ENCODE measurements at places on chromosomes 2 and 18.
A peak's percentile ranks its signal among the peaks of the same experiment; 100 is the strongest.

DNA sequence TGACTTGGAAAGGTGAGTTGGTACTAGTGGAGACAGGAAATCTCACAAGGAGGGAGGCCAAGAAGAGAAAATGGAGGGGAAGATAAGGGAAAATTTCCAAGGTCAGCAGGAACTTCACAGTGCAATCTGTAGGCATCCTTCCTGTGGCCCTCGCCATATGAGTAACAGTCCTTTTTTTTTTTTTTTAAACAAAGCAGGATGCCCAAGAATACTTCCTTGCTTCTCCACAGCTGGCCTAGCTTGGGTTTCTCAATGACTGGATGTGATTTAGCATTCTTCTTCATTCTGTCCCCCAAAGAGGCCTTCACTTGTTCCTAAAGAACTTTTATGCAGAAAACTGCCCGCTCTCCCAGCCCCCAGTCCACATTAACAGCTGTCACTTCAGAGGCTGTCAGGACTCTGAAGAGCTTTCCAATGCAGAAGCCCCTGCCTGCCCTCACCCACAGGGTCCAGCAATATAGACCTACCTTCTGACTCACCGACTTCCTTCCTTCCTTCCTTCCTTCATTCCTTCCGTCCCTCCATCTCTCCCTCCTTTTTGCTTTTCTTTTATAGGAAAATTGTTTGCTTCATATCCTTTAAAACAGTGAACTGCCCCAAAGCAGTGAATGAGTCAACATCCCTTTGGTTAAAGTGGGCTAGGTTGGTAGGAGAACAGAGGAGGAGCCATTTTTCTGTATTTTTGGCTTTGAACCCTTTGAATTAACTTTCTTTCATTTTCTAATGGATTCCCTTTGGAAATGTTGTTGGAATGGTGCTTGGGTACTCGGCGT is 172.0 kb downstream of the MGAT5 start:
- DNase-seq: no peak

DNA sequence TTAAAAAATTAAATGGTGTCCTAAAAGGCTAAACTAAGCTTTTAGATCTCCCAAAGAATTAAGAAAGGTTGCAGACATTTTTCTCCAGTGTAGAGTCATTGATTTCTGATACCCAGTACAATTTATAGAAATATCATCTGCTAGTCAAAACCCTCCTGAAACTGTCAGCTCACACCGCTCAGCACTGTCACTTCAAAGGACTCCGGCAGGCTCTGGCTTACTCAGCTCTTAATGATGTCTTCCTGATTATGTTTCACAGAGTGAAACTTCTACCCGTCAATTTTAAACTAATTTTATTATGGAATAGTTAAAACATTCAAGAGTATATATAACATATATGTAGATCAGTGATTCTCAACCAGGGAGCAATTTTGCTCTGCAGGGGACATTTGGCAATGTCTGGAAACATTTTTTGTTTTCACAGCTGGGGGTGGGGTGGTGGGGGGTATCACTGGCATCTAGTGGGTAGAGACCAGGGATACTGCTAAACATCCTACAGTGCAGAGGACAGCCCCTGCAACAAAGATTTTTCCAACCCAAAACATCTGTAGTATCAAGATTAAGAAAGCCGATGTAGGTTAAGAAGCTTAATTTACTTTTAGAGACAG is 31.6 kb downstream of the CDK15 start:
- DNase-seq: peak; percentile 34

DNA sequence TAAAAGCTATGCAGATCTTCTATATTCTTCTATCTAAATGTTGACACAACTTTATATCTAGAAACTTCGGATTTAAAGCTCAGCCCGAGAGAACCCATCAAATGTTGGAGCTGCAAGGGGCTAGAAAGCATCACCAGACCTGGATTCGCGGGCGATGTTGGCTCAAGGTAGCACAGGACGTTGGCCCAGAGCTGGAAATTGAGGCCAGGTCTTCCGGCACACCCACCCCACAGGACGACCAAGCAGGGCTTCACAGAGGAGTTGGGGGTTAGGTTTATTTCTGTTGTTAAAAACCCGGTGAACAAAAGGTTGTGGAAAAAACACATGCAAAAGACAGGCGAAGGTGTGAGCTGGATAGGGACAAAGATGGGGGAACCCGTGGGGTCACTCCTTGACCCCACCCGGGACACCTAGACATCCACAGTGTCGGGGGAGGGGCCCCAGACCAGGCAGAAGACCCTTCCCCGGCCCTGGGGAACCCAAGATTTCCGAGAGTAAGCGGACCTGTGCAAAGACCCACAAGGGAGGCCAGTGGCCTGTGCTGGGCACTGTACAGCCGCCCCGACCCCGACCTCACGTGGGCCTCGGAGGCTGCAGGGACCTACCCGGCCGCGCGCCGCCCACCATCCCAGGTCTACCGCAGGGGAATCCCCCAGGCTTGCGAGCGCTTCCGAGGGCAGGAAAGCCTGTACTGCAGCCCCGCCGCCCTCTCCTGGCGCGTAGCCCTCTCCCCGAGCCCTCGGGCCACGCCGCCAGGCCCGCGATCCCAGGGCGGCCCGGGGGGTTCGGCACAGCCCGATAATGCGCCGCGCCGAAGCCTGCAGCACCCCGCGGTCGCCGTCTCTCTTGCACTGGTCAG is 1.8 kb upstream of the AGBL5 start:
- DNase-seq: peak; percentile 74

DNA sequence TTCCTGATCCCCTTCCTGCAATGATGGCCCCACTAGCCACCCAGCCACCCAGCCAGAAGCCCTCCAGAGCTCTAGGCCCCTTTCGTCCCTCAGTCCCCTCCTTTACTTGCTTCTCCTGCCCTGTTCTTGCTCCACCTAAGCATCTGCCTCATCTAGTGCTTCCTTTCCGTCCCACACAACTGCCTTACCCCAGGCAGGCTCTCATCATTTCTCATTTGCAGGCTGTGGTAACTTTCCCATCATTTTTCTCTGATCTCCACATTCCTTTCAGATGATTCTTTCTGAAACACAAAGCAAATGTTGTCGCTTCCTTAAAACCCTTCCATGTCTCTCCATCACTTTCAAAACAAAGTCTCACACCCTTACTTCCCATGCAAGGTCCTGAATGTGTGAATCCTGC is 459.8 kb downstream of the METTL4 start:
- DNase-seq: no peak

DNA sequence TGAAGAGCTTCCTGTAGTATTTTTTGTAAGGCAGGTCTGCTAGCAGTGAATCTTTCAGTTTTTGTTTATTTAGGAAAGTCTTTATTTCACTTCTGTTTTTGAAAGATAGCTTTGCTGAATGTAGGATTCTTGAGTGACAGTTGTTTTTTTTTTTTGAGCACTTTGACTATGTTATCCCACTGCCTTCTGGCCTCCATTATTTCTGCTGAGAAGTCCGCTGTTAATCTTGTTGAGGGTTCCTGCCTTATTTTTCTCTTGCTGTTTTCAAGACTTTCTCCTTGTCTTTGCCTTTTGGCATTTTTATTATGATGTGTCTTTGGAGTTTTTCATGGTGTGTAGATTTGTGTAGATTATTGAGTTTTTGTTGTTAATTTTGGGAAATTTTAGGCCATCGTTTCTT is 21.9 kb downstream of the RBFA start:
- DNase-seq: no peak

DNA sequence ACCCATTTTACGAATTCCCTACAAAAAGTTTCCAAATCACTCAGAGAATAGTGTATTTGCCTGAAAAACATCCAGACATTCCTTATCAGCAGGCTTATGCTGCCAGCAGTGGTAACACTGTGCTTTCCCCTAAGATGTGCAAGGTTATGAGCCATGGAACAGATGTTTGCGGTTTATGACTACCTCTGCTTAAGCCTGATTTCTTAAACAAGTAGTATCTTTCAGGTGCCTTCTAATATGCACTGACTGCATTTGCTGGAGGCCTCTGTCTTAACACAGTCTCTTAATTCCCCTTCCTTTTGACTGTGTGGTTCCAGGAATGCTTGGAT is 54.8 kb downstream of the CDC42EP3 start:
- no peak for DNase-seq

- no peak for DNase-seq
Measured at GRCh38 chr2:42084231-42084671, 36.4 kb downstream of the PKDCC start.

GRCh38 chr2:48397281-48397680 is 132.7 kb upstream of the STON1 start:
- DNase-seq: no peak

DNA sequence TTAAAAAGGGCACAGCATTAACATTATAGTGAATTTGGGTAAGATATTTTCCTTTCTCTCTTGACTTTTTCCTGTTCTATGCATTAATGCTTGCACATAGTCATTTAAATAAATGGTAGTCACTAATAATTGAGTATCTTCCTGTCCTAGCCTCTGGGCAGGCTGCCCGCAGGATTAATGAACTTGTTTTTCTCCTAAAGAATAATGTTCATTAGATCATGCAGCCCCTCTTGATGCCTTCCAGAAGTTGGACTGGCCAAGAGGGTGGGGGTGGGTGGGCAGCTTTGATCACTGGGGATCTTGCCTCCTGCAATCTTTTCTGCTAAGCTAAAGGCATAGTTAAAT is 514.5 kb upstream of the CDH2 start:
- DNase-seq: no peak

DNA sequence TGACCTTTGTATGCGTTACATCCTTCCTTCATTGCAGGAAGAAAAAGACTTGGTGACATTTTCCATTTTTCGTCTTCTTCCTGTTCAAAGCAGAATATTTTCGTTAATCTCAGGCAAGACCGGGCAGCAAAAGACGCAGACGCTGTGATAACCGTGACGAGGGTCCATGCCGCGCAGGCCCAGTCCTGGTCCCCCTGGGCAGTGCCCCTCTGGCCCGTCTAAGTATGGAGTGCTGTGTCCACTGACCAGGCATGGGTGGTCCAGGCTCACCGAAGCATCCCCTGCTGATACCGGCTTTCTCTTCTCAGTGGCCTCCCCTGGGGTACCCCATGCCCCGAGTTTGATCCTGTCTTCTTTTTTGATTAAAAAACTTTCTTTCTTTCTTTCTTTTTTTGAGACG is 135.2 kb upstream of the ASB18 start:
- DNase-seq: no peak

GRCh38 chr2:68463287-68463877 is 3.7 kb downstream of the FBXO48 start:
- peak; percentile 69 for DNase-seq

- no peak for DNase-seq
Measured at GRCh38 chr2:3479430-3480320, 39.7 kb downstream of the ADI1 start.

DNA sequence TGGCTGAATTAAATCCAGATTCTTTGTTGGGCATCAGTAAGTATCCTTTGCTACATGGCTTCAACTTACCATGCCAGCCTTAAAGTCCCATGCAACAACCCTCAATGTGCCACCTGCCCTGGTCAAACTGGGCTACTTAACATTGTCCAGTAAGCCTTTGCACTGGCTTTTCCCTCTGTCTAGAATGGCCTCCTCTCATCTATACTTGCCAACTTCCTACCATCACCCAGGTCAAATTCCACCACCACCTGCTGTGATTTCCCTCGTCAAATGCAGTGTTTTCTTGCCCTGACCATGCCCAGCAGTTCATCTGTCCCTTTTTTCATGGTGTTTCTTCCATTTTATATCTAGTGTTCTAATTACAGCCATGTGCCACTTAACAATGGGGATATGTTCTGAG is 5.7 kb downstream of the KLHL23 start:
- no peak for DNase-seq

DNA sequence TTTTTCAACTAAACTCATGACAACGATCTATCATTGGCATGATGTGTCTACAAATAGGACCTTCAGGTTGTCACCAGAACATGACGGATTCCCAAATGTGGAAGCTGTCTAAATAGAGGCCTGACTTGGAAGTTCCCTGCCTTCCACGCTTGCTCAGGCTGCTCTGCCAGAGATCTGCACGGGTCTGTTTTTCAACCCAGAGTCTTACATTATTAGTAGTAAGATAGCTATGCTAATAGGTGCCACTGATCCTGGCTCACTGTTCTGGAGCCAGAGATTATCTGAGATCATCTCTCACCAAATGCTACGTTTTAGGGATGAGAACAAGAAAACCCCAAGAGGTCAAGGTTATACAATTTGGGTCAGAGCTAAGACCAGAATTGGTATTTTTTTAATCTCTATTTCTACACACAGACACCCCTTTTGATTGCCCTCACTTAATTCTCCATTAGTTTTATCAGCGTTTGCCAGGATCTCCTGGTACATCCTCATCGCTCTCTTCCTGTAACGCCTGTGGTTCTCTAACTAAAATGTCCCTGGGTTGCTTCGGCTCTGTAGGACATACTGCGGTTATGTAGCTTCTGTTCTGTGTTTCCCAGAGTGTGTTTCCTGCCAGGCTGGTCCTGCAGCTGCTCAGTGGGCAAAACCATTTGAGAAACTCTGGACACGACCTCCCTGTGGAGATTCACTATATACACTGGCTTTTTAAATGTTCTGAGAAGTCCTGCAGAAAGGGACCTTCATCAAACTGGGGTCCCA is 5.7 kb downstream of the CDC42EP3 start:
- no peak for DNase-seq

GRCh38 chr2:44671916-44672315 is 269.6 kb upstream of the SIX3 start:
- no peak for DNase-seq

DNA sequence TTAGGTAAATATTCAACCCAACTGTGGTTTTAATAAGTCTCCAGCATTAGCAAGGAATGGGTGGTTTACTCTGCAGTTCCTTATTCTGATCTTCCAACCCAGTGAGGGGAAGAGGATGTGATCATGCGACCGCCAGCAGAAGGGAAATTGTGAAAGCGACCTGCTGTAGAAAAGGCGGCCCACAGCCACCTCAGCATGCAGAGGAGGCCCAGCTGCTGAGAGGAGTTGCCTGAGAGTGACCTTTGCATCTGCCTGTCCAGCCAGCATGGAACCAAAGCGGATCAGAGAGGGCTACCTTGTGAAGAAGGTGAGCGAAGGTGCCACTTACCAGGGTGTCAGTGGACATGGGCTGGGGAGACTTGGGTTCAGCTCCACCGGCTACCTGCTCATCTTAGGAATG is at the start of gene PLEK:
PLEK (plus strand) TSS at position 196 of the 400 bp plus-strand sequence; CDS start at position 266, 70 bp downstream.
- DNase-seq: no peak

DNA sequence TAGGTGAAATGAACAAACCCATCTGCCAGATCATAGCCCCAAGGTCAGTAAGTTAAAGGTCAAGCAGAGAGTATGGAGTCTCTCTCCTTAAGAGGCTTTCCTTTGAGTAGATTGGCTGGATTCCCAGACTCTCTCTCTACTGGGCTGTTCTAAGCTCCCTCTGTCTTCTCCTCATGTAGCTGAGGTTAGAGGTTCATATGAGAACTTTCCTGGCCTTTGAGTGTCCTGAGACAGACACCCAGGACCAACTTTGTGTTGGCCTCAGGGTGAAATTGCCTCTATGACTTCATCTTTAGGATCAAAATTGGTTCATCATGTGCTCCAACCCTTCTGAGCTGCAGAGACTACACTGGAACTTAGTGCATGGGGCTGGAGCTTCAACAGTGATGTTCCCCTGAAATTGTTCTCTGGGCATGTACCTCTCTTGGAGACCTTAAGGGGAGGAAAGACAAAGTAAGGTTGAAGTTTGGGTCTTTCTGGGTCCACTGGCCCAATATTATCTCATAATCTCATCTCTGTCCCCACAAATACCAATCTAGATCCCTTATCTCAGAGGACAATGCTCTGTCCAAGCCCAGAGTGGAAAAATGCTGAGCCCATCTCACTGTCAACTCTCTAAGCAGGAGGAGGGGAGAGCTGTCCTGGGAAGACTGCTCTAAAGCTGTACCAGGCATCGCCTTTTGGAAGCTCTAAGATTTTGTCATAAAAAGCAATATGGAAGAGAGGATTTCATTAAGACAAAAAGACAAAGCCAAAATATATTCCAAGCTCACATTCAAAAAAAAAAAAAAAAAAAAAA is 177.3 kb upstream of the ARL4C start:
- no peak for DNase-seq

GRCh38 chr2:239212929-239213642 is 187.7 kb downstream of the HDAC4 start:
- no peak for DNase-seq

All from activated CD4-positive, alpha-beta T cell treated with anti-CD3 and anti-CD28 coated beads, Interleukin-10, Interleukin-2, amounts not matched to agents 100 ng/mL and 50 ng/mL, durations not matched to agents 16 hours and 8 hours (primary cell).